Neural progenitor cell (in vitro differentiated cells): ENCODE measurements at places on chromosomes 7 and 10.
A peak's percentile ranks its signal among the peaks of the same experiment; 100 is the strongest.

DNA sequence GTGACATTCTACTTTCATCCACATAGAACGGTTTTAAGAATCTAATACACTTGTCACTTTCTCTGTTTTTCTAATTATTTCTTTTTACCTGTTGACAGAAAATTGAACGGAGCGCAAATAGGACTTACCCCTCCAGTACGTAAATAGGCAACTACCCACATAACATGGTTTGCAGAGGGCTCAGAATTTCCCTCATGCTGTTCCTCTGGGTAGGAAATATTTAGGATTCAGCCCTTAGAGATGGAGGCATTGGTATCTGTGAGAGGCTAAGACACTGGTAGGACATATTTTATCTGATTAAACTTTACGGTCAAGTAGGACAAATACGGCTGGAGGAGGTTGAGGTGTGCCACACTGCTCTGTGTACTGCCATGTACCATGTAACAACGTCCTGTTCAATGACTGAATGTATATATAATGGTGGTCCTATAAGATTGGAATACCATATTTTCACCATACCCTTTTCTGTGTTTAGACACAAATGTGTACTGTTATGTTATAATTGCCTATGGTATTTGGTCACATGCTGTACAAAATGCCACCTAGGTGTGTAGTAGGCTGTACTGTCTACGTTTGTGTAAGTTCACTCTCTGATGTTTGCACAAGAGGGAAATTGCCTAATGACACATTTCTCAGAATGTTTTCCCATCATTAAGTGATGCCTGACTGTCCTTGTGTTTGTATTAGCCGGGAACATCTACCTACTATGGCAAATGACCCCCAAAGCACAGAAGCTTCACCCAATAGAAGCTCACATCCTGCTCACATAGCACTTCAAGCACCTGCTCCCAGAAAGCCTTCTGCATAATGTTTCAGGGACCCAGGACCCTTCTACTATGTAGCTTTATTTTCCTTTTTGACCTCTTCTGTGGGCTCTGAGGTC lies 429.4 kb upstream of the AKR1E2 start:
- H3K4me1 ChIP-seq: no peaks in the 10 kb centered on the region
- H3K27me3 ChIP-seq: no peaks in the 10 kb centered on the region
- no peaks in the 10 kb centered on the region for H3K36me3 ChIP-seq
- H3K27ac ChIP-seq: no peak overlapping the region
- DNase-seq: no peak

GRCh38 chr7:117132321-117133120 lies 179.2 kb downstream of the ST7 start:
- no peak overlapping the region for H3K27ac ChIP-seq
- H3K4me3 ChIP-seq: no peak overlapping the region
- H3K27me3 ChIP-seq: no peaks in the 10 kb centered on the region
- no peak for DNase-seq
- no peaks in the 10 kb centered on the region for H3K4me1 ChIP-seq

DNA sequence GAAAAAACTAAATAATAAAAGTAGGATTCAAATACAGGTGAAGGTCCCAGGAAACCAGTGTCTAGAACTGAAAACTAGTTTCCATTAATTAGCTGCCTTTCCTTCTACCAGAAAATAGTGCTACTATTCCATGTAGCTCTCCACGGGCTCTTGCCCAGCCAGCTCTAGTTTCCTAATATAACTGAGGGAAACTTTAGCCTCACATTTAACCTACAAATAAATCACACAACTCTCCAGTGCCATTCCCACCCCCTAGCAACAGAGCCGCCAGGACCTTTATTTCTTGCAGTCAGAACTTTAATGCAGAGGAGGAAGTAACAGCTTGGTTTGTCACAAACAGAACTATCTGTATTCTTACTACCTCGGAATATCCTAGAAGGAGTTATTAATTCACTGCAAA lies 10.3 kb downstream of the TOMM7 start:
- H3K27ac ChIP-seq: peak overlapping the region; percentile 28
- peaks cover 6% of the 10 kb centered on the region for H3K4me1 ChIP-seq
- no peaks in the 10 kb centered on the region for H3K27me3 ChIP-seq

- no peak for DNase-seq
Observed at GRCh38 chr7:21898265-21898930, 47.3 kb downstream of the CDCA7L start.

DNA sequence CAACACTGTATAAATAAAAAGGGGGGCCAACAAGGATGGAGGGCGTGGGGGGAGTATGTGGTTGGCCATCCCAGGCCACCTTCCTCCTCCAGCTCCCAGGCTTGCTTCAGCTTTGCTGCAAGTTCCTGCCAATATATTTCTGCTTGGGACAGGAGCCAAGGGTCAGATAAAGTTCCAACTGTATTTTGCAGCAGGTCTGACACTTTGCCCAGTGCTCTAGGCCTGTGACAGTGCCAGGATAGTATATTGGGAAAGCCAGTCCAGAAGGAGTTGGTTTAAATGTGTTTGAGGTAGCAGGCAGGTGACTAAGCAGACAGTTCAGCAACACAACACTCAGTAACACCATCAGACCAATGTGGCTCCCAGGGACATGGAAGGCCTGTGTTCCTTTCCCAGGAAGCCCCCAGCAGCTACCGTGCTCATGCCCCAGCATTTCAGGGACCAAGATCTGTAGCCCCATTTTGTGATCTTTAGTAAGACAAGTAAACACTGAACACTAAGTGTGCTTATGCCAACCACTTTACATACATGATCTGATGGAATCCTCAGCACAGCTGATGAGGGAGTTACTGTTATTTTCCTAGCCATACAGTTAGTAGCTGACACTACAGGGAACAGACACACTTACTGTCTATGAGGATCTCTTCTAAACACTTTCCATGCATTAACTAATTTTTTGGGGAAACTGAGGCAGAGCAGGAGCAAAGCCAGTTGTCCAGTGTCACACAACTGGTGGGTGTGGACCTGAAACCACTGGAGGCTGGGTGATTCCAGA lies 38.9 kb downstream of the DNAJB12 start:
- H3K36me3 ChIP-seq: no peaks in the 10 kb centered on the region
- peaks cover 18% of the 10 kb centered on the region for H3K4me1 ChIP-seq
- no peak overlapping the region for H3K27ac ChIP-seq

- no peaks in the 10 kb centered on the region for H3K4me1 ChIP-seq
- H3K4me3 ChIP-seq: no peak overlapping the region
- no peak for DNase-seq
- no peaks in the 10 kb centered on the region for H3K36me3 ChIP-seq
- no peak overlapping the region for H3K27ac ChIP-seq
Observed at GRCh38 chr7:141189231-141189630, 115.4 kb downstream of the TMEM178B start.

- no peaks in the 10 kb centered on the region for H3K36me3 ChIP-seq
- no peak for DNase-seq
- H3K27me3 ChIP-seq: no peaks in the 10 kb centered on the region
- H3K4me3 ChIP-seq: no peak overlapping the region
- H3K4me1 ChIP-seq: no peaks in the 10 kb centered on the region
- no peak overlapping the region for H3K27ac ChIP-seq
Observed at GRCh38 chr7:141646826-141647480, 55.0 kb downstream of the DENND11 start.

GRCh38 chr10:28714401-28715053 lies 37.2 kb downstream of the BAMBI start:
- no peaks in the 10 kb centered on the region for H3K27me3 ChIP-seq
- no peaks in the 10 kb centered on the region for H3K4me1 ChIP-seq
- H3K27ac ChIP-seq: no peak overlapping the region
- H3K4me3 ChIP-seq: no peak overlapping the region
- DNase-seq: no peak

DNA sequence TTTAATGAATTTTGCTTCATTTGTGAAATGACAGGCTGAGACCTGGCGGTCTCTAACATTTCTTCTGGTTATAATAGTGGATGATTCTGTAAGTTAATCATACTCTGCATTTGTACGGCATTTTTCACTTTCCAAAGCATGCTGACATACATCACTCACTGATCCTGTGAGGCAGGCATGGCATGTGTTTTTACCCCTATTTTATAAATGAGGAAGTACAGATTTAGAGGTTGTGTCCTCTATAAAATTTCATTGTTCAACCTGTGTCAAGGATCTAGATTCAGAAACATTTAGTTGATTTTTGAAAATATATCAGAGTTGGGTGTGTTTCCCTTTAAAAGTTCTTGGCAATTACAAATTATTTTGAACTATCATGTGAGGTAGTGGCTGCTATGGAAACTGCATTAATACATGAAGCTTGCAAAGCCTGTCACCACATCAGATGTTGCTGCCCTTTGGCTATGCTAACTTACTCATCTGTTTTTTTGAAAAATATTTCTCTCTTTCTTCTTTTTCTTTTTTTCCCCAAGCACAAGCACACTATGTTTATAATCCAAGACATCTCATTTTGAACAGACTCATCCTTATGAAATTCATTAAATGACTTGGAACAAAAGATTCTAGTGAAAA lies 172.7 kb downstream of the GNAI1 start:
- H3K4me3 ChIP-seq: no peak overlapping the region
- no peaks in the 10 kb centered on the region for H3K4me1 ChIP-seq
- DNase-seq: no peak
- no peaks in the 10 kb centered on the region for H3K27me3 ChIP-seq

GRCh38 chr7:155877167-155877566 lies 64.9 kb upstream of the SHH start:
- no peaks in the 10 kb centered on the region for H3K36me3 ChIP-seq
- no peak overlapping the region for H3K4me3 ChIP-seq
- no peak overlapping the region for H3K27ac ChIP-seq
- H3K4me1 ChIP-seq: no peaks in the 10 kb centered on the region
- no peaks in the 10 kb centered on the region for H3K27me3 ChIP-seq

DNA sequence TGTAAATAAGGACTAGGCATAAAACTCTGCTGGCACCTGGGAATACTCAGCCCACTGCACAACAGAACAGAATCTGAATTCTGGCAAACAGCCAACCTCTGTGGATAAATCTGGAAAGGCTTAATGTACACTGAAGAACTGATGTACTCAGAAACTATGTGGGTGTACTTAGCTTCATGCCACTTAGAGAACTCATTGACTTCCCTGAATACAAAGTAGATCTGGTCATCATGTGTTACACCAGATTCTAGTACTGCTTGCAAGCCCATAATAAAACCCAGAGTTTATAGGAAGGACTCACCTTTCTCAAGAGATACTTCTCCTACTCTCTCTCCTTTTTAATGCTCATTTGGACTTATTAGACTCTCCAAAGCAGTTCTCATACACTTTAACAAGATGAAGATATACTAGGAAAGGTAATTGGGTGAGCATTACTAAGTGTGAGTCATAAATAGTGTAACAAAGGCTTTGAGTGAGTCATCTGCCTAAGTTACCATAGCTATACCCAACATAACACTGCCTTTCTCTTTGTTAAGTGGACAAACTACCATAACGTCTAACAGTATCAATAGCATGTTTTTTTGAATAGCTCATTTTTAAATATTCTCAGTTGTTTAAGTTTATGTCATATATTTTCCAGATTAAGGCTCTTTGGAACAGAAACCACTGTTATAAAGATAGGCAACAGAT lies 309.1 kb downstream of the MDFIC start:
- no peak overlapping the region for H3K4me3 ChIP-seq
- no peaks in the 10 kb centered on the region for H3K36me3 ChIP-seq
- no peak overlapping the region for H3K27ac ChIP-seq
- peaks cover 73% of the 10 kb centered on the region for H3K27me3 ChIP-seq
- DNase-seq: no peak
- peaks cover 11% of the 10 kb centered on the region for H3K4me1 ChIP-seq

- H3K27ac ChIP-seq: no peak overlapping the region
- no peak for DNase-seq
- H3K36me3 ChIP-seq: no peaks in the 10 kb centered on the region
Observed at GRCh38 chr7:1604383-1604782, 34.6 kb upstream of the PSMG3 start.

- H3K4me3 ChIP-seq: no peak overlapping the region
- peak; percentile 92 for DNase-seq
- no peaks in the 10 kb centered on the region for H3K27me3 ChIP-seq
- H3K4me1 ChIP-seq: no peaks in the 10 kb centered on the region
- H3K27ac ChIP-seq: no peak overlapping the region
Observed at GRCh38 chr7:101410743-101411507, 48.2 kb downstream of the COL26A1 start.

DNA sequence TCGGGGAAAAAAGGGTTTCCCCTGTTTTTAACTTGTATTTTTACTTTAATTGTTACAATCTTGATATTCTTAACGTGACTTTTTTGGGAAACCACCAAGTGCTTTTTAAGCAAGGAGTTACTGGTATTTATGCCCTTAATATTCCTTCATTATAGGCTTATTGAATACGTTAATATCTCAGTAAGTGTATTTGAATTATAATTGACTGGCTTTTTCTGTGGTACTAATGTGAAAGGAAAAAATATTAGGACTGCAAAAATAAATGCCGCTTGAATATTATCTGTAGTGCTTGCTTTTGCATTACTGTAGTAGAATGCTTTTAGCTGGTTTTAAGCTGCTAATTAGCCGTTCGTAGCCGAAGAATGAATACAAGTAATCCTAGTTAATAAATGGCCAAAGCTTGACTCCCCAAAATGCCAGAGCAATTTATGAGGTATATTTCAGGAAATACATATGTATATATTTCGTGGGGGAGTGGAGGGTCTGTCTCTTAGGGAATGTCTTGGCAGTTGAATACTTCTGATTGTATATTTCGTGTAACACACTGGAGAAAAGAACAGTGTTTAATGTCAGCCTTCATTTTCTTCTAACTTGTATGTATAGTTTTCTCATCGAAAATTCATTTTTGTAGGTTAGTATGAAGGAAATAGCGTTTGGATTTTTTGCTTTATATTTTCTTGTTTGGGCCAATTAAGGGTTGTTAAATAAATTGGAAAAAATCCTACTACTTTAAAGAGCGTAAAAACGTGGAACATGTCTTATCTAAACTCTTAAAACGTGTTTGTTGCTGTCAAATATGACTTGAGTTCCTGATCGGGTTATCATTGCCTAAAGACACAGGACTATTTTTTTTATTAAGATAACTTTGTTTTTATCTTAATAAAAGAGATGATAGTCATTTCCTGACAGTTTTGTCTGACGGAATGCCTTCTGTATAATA lies 1.5 kb downstream of the PDCD4 start:
- no peaks in the 10 kb centered on the region for H3K27me3 ChIP-seq
- H3K4me3 ChIP-seq: peak overlapping the region; percentile 61
- peak overlapping the region; percentile 97 for H3K27ac ChIP-seq
- peaks cover 21% of the 10 kb centered on the region for H3K4me1 ChIP-seq
- peaks cover 16% of the 10 kb centered on the region for H3K36me3 ChIP-seq
- DNase-seq: peak; percentile 26

DNA sequence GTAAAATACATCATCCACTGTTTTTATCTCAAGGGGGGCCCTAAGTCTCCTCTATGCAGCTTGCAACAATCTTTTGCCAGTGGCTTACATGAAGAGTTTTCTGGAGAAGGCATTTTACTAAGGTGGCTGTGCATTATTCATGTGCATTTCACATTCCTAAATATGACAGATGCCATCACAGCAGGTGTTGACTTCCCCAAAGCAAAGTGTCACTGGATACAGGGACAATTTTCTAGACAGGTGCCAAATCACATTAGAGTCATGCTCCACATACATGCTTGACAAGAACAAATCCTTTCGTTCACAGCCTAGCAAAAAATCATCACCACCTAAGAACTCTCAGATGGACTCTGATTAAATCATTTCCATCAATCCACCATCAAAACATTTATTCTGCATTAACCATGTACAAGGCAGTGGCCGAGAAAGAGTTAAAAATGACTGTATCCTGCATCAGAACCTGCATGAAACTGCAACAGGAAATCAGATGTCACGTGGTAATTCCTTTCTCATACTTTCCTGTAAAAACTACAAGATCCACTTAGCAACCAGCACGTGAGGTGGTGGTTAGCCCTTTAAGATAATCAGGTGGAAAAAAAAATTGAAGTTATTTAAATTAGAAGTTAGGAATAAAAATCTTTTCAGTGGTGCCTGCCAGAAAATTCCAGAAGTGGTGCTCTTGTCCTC lies 88.2 kb upstream of the AFAP1L2 start:
- H3K4me3 ChIP-seq: no peak overlapping the region
- no peaks in the 10 kb centered on the region for H3K36me3 ChIP-seq
- peaks cover 13% of the 10 kb centered on the region for H3K4me1 ChIP-seq
- H3K27ac ChIP-seq: no peak overlapping the region
